NCI-H187 treated with DMSO at 0.1 percent for 48 hours (cell line): ENCODE measurements at places on chromosomes 5 and 9.

- no peak for DNase-seq
These were observed 502.8 kb downstream of the BNC2 start for GRCh38 chr9:16367605-16368231.

DNA sequence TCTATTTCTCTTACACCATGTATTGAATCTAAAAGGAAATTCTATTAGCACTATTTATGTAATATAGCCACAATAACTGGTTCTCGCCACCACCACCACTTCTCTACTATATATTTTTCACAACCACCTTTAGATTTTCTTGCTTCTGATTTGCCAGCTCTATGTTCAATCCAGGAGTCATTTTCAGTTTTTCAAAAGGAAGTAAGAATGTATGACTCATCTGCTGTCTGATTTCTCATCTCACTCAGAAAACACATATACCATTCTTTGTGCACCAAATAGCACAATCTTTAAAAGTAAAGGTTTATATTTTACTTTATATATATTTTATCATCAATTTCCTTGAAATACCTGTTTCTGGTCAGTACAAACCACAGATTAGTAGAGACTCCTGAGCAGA is 1127.5 kb downstream of the TAF11L14 start:
- DNase-seq = no peak

- no peak for DNase-seq
These were observed 56.0 kb upstream of the SLC25A51 start for GRCh38 chr9:37959976-37960375.

GRCh38 chr5:169367861-169368260 is 66.9 kb upstream of the SLIT3 start:
- DNase-seq = no peak

DNA sequence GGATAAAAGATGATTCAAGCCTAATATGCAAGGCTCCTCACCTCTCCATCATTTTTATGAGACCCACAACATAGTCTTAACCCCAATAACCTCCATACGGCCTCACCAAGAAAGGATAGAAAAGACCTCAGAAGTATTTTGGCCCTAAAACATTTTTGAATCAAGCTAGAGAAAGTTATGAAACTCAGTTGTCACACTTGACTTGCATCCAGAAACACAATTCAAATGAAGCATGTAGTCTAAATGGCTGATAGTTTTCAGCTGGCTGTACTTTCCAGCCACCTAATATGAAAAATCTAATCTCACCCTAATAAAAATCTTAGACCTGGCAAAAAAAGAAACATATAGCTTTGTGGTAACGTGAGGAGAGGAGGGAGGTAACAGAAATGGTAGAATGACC is 116.1 kb downstream of the ARL15 start:
- no peak for DNase-seq

- DNase-seq = no peak
These were observed 67.5 kb downstream of the TLE1 start for GRCh38 chr9:81621785-81622259.

GRCh38 chr5:37902323-37902722 is 62.5 kb upstream of the GDNF start:
- no peak for DNase-seq

- DNase-seq = no peak
These were observed 23.9 kb upstream of the PPP3R2 start for GRCh38 chr9:101618698-101619097.

DNA sequence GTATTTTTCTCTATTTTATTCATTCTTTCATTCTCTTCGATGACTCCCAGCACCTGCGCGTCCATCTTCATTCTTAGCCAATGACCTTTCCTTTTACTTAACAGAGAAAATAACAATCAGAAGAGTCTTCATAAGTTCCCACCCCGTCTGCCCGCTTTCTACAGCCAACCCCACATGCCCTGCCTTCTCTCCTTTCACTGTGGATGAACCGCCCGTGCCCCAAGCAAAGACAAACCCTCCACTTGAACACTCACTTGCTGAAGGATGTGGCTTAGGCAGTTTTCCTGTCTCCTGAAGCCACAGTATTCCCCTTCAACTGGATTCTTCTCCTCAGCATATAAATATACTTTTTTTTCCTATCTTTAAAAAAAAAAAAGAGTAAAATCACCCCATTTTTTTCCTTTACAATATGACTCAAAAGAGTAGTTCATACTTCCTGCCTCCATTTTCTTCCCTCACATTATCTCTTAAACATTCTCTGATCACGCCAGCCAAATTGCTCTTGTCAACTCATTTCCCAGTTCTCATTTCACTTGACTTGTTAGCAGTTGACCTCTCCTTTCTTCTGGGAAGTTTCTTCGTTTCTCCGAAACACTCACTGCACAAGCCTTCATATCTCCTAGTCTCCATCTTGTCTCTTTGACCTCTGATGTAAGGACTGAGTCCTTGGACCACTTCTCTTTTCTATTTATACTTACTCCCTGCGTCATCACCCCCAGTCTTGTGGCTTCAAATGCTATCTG is 11.1 kb downstream of the NIPSNAP3B start:
- DNase-seq = no peak

GRCh38 chr5:32949286-32949970 is 238.3 kb downstream of the NPR3 start:
- DNase-seq = no peak

- DNase-seq = no peak
These were observed 4.4 kb upstream of the EBF1 start for GRCh38 chr5:159104051-159104651.

- no peak for DNase-seq
These were observed 104.6 kb downstream of the PCSK5 start for GRCh38 chr9:75995066-75995465.

- DNase-seq = no peak
These were observed 186.7 kb upstream of the ELL2 start for GRCh38 chr5:96148376-96148775.

DNA sequence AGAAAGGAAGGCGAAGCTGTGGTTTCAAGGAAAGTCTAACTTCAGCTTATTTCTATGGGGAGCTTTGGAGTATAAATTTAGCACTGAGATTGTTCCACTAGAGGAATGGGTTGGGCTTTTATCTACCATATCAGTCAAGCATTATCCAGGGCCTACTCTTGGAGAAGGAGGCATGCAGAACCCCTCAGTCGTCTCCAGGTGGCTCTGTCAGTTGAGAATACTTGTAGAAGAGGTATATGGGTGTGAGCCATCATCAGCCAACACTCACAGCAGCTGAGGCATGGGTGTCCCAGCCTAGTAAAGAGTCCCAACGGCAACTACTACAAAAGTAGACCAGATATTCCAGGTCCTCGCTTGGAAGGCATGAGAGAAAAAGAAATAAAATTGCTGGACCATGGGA is 548.5 kb upstream of the GRAMD2B start:
- DNase-seq = no peak

DNA sequence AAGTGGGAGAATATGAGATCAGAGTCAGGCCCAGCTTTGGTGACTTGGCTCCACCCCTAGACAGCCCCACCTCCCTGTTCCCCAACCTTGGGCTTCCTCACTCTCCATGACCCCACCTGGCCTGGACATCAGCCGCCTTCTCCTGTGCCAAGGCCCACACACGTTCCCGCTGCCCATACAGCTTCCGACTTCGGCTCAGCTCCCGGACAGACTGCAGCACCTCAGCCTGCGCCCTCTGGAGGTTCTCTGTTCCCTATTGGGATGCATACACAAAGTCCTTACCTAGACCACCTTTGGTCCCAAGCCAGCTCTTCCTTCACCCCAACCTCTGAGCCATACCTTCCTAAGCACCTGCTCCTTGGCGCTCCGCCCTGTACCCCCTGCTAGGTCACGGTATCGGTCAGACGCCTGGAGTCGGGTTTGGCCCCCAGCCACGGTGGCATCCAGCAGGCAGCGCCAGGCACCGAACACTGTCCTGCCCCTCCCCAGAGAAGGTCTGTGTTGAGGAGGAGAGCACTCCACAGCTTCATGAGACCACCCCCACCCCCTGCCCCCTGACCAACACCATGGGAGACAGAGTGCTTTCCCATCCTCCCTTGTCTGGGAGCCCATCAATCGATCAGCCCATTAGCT is 2.0 kb downstream of the FCHSD1 start:
- no peak for DNase-seq

GRCh38 chr5:75509546-75509945 is 1.9 kb downstream of the CERT1 start:
- DNase-seq = no peak

DNA sequence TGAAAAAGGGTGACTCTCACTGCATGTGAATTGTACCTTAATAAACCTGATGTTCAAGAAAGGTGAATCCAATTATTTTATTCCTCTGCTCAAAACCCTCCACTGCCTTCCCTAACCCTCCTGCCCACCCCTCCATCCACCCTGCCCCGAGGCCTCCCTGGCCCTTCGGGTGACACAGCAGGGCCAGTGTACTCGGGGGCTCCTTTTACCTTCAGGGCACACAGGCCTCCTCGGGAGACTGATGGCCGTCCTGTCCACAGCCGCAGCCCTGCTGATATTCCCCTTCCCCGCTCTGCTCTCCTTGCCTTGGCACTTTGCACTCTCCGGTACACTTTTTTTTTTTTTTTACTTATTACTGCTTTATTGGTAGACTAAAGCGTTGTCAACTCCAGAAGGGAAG is 234.0 kb downstream of the CACNA1B start:
- no peak for DNase-seq

- DNase-seq = no peak
These were observed 12.0 kb downstream of the INIP start for GRCh38 chr9:112705768-112706427.

- DNase-seq = no peak
These were observed 14.0 kb upstream of the CREBRF start for GRCh38 chr5:173041881-173042762.

- no peak for DNase-seq
These were observed 4.8 kb downstream of the IRX1 start for GRCh38 chr5:3600106-3601060.

DNA sequence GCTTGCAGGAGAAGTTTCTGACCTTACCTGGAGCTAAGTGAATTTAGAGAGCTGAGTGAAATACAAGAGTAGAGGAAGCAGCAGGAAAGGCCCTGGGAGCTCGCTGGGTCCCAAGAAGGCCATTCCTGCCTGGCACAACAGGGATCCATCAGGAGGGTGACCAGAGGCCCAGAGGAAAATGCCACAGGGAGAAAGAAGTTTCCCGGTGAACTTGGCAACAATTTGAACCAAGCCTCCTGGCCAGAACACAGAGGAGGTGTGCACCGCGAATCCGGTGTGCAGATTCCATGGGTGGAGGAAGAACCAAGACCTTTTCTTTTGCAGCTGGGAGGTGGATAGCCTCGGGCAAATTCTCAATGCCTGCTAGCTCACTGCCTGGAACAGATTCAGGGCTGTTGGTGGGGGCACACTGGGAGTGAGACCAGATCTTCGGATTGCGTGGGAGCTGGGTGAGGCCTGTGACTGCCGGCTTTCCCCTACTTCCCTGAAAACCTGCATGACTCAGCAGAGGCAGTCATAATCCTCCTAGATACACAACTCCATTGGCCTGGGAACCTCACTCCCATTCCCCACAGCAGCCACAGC is 1850.9 kb upstream of the NUDT12 start:
- no peak for DNase-seq

GRCh38 chr5:80146046-80146445 is 109.8 kb downstream of the SERINC5 start:
- no peak for DNase-seq

DNA sequence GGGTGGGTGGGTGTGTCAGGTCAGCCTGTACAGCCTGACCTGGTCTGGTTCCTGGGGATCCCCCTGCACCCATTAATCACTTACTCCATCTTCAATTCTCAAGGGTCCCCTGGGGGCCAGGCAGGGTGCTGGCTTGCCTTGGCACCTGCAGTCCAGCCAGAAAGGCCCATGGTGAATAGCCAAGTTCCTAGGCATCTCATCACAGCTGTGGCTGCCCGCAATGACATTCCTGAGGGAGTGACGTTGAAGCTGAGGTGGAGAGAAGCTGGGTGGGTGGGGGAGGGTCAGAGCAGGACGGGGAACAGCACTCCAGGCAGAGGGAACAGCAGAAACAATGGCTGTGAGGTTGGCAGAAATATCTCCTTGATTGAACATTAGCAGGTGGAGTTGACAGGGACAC is 10.6 kb downstream of the HMCN2 start:
- no peak for DNase-seq

DNA sequence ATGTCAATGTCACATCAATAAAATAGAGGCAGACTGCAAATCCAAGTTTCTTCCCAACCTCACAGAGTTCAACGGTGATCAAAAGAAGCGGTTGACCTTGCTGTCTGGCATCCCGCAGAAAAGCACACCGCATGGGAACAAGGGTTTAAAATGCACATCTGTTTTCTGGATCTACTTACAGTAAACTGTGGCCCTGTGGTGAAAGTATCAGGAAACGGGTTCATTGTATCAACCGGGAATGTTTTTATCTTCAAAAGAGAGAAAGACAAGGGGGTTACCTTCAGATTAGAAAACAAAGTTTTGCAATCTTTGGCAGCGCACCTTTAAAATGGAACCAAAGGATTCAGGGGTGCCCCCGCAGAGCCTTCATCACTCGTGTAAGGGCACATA is 15.5 kb upstream of the FRRS1L start:
- DNase-seq = no peak

- DNase-seq = no peak
These were observed 567.2 kb downstream of the PTPRD start for GRCh38 chr9:10045598-10045997.

DNA sequence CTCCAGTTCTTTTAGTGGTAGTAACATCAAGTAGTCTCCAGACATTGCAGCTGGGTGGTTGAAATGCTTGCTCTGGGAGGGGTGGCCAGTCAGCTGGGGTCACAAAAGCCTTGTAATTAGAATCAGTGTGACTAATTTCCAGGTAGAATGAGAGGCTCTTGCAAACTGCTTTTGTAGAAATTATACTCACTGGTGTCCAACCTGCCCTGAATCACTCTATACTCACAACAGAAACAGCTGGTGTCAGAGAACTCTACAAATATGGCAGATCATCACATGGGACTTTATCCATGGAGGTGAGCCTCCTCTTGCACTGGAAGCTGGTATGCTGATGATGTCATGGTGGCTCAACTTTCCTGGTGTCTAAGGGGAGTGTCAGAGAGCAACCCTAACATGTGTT is 71.3 kb downstream of the SH3TC2 start:
- DNase-seq = no peak

- no peak for DNase-seq
These were observed 36.7 kb downstream of the PROP1 start for GRCh38 chr5:177959315-177959714.

DNA sequence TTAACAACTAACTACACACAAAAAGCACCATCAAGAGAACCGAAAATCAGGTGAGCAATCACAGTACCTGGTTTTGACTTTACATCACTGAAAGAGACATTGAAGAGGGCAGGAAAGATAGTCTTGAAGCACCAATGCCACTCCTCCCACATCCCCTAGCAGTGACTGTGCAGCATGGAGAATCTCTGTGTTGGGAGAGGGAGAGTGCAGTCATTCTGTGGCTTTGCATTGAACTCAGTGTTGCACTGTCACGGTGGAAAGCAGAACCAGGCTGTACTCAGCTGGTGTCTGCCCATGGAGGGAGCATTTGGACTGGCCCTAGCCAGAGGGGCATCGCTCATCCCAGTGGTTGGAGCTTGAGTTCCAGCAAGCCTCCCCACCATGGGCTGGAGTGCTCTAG is 40.4 kb downstream of the C5 start:
- no peak for DNase-seq

- DNase-seq = no peak
These were observed 44.6 kb upstream of the ALDH1A1 start for GRCh38 chr9:72997387-72997995.
